ENCODE measurements at places on chromosomes 1 and 21. TPM values are rescaled to one million over a fixed set of nuclear protein-coding genes. Genes with fewer than 3 reads are reported as not detected.

The LY9 gene
- not detected for total RNA-seq

The SH2D2A gene
- total RNA-seq: not detected

DNA sequence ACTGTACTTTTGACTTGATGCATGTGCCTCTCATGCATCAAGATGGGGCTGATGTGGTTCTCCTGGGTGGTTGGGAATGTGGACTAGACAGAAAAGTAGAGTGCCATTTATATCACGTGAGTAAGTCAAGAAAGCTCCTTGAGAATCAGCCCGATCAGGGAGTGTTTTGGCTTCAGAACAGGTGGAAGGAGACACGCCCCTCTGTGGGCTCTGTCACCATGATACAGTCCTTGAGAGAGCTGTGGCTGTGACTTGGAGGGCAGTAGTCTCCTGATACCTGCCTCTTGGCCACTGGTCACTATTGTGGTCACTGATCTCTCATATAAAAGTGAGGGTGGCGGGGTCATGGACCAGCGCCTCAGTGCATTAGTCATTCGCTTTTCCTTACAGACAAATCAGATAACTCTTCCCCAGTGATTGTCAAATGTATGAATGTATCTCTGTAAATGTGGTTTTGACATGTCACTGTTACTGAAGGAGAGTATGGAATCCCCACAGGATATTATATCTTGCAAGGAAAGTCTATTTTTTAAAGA, 8.9 kb upstream of the C4BPB start:
- DNase-seq: no peak

DNA sequence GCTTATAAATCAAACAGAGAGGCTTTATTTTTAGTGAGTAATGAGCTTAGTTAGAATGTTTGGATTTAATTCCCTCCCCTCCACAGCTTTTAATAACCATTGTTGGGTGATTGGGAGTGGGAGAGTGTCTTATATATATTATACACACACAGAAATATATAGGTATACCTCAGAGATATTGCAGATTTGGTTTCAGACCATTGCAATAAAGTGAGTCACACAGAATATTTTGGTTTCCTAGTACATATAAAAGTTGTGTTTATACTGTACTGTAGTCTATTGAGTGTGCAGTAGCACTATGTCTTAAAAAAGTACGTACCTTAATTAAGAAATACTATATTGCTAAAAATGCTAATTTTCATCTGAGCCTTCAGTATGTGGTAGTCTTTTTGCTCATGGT, 44.4 kb downstream of the RPS6KC1 start:
- no peak for DNase-seq

GRCh38 chr1:156748670-156749418, 2.6 kb downstream of the HDGF start:
- no peak for DNase-seq

DNA sequence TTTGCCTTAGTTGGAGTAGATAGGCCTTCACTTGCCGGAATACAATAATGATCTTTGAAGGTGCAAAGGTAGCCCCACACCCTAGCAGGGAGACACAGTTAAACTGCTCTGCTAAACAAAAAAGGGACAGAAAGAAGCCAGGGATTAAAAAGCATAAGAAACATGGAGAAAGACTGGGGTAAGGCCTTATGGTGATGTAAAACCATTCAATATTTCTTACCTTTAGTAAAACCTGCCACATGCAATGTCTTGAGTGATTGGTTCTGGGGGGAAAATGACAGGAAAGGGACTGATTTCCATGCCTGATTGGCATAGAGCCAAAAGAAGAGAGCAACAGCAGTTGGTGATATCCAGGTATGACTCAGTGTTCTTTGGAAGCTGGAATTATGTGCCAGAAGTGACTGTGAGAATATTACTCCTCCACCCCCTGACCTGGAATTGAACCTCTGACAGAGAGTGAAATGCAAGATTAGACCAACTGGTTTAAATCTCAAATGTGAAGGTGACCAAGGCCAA, 8.1 kb downstream of the DNASE2B start:
- DNase-seq: peak; percentile 45

DNA sequence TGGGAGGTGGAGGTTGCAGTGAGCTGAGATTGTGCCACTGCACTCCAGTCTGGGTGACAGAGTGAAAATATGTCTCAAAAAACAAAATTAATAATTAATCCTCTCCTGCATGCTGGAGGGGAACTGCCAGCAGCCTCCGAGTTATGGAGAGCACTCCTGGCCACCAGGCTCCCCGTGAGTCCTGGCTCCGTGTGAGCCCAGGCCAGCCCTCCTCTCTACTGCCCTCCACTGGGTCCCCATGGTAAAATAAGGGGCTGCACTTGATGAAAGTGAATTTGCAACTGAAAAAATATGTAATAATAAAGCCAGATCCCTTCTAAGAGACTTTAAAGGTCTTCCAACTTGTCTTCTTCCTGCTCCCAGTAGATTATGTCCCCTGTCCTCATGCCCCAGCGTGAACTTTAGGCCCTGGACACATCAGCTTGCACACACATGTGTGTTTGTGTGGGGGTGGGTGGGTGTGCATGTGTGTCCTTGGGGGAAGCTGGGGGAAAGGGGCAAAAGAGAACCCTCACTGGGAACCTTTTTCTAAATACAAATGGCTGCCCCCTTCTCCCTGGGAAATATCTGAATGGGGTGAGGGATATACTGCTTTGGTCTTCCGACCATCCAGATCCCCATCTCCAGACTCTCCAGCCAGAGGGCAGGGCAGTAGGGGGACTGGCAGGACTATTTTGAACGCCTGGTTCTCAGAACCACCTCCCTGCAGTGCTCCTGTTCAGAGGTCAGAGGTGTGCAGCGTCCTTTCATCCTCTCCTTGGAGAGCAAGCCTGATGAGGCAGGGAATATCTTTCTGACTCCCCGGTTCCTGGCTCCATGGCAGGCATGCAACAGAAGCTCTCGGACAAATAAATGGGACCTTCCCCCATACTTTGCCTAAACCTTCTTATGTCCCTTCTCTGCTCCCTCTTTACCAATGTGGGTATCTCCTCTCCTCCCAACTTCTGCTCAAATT, 26.2 kb downstream of the NEK2 start:
- no peak for DNase-seq

DNA sequence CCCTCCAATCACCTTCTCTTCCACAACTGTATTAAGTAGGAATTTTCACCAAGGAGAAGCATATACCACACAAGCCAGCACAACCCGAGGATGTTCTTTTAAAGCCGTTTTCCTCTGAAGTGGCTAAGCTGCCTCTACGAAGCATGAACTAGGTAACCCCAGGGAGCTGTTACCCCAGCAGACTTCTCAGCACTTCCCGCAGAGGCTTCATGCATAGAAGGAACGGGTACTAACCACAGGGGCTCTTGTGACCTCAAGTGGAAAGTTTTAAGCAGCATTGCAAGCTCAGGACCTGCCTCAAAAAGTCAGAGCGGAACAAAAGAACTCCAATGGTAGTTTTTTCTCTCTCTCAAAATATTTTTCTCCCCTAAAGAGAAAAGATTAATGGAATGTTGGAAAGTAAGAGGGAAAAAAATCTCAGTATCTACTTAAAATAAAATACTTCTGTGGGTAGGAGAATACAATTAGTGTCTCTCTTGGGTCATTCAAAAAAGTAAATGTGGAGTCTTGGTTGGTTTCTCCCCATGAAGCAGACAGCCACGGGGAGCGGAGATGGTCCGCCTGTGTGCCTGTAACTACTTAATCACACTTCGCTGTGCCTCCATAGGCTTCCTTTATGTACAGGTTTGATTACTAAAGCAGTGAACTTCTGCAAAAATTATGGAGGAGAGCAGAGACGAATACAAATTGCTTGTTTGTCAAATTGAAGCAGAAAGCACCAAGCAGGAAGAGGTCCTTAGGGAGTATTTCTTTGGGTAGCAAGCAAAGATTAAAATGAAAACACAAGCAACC, 40.9 kb downstream of the STX6 start:
- DNase-seq: no peak

Data from dermis microvascular lymphatic vessel endothelial cell (primary cell).